Fibroblast of mammary gland (primary cell): ENCODE measurements at places on chromosomes 7 and 10.

DNA sequence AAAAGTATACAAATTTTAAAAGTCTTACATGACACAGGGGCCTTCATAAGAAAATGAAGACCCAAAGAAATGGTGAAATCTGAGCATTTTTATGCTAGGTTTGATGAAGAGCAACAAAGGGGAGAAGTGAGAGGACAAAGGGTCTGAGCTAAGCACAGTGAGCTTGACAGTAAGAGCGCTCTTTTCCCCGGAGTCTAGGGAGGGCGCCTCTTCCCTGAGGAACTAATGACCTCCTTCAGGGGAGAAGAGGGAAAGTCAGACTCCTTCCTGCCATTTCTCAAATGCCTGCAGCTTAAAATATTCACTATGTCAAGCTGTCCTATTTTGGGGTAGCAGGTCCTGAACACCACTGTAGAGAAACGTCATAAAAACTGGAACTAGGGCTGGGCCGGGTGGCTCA lies 18.1 kb upstream of the PAXIP1 start:
- no peak for DNase-seq

DNA sequence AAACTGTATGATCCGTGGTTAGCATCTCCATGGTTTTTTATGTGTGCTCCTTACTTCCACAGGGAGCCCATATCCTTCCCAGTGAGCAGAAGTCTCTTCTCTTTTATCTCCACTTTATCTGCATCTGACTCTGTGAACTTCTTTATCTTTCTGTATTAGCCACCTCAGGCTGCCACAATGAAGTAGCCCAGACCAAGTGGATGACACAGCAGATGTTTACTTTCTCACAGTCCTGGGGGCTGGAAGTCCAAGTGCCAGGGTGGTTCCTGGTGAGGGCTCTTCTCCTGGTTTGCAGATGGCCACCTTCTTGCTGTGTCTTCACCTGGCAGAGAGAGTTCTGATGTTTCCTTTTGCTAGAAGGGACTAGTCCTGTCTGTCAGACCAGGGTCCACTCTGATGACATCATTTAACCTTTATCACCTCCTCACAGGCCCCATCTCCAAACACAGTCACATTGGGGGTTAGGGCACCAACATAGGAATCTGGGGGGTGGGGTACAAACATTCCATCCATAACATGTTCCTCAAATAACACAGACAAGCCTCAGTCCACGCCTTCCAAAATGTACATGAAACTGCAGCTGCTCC lies 108.5 kb upstream of the RNF32 start:
- DNase-seq = no peak

GRCh38 chr10:46253076-46254006 lies 33.5 kb upstream of the ANTXRL start:
- DNase-seq = no peak

DNA sequence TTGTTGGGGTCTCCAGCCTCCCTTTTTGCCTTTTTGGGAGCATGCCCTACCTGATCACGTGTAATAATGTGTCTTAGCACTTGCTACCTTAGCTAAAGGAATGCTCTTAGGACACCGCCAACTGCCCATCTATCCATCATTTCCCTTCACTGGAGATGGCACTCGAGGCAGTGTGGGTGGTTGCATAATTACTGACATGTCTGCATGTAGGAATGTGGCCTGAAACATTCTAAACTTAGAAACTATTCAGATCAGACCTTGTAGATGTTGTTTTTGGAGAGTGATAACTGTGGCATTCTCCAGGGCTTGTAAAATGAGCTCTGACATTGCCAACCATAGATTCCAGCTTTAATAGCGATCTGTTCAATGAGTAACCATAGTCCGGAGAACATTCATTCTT lies 365.8 kb downstream of the BBS9 start:
- peak; percentile 19 for DNase-seq

- DNase-seq = peak; percentile 34
Observed at GRCh38 chr10:60197206-60197605, 192.5 kb downstream of the ANK3 start.

- DNase-seq = no peak
Observed at GRCh38 chr10:122446668-122447423, 7.6 kb upstream of the ARMS2 start.

DNA sequence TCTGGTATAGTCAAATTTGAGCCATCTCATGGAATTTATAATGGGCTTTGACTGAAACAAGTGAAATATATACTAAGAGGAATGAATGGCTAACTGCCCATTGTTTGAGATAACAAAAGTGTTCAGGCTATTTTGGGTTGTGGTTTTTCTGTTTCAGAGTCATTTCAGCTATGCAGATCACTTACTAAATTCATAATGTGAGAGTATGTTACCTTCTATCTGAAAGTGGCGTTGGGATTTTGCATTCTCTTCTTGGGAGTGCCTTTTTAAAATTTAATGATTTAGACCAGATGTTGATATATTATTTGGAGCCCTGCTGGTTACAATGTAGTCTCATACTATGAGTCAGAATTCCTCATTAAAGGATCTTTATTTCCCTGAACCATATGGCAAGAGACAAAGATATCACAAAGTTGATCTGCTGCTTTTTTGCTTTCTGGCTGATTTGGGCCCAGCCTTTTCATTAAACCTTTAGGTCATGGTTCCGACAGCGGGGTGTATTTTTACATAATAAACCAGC lies 10.4 kb downstream of the VCL start:
- peak; percentile 79 for DNase-seq
